ENCODE measurements at places on chromosomes 6 and 20.

GRCh38 chr6:33407132-33407718, 3.6 kb upstream of the PHF1 start:
- peak; percentile 65 for DNase-seq

- DNase-seq: peak; percentile 85
These were observed 4.0 kb upstream of the TUBB2B start for GRCh38 chr6:3231247-3232016.

DNA sequence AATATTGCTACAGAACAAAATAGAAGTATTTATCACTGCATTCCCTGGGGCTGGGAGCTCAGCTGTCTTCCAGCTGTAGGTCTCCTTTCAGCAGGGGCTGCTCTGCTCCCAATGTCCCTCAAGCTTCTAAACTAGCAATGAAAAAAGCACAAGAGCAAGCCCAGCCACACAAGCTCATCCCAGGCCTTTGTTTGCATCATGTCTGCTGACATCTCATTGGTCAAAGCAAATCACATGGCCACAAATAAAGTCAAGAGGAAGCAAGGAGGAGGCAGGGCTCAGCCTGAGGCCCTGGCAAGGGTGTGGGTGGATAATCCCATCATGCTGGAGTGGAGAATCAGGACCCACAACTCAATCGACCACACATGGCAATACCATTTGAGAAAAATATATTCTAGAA, 2.2 kb upstream of the BFSP1 start:
- peak; percentile 59 for DNase-seq

DNA sequence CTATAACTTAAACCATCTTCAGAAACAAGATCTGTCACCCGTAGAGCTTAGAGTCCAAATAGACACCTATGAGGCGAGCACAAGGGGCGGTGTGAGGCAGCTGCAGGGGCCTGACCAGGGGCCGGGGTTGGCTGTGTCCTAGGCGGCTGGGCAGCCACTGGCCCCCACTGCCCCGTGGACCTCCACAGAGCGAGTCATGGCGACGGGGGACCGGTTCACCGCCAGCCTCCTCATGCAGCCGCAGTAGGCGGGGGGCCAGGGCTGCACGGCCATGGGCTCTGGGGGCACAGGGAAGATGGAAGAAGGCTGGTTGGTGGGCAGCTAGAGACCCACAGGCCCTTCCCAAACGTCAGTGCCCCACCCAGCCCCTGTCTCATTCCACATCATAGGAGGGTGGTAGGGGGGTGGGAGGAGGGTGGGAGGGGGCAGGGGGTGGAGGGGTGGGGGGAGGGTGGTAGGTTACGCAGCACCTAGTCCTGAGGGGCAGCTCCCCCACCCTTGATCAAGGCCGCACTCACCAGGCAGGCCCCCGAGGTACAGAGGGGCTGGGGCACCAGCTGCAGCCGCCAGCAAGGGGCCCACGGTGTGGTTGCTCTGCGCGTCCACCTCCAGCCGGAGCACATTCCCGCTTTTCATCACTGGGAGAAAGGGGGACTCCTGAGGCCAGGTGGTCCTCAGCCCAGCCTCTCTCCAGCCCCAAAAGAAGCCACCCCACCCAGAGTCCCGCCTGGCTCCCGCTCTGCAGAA, 6.6 kb downstream of the ADRM1 start:
- DNase-seq: no peak

GRCh38 chr20:48139262-48140041, 354.2 kb upstream of the SULF2 start:
- no peak for DNase-seq

DNA sequence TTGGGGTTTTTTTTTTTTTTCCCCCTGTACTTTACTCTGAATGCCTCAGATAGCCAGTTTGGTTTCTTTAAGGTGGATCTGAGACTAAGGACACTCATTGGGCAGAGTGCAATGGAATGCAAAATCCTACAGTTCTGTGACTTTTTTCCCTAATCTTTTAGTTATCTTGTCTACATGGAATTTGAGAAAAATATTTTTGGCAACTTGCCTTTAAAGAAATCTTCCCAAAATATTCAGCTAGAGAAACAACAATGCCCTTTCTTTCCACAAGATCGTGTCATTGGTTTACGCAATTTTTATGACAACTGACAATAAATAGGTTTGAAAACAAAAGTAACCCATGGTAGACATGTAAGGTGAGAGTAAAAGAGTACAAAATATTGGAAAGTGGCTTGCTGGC, 171.7 kb upstream of the LAMP5 start:
- no peak for DNase-seq

DNA sequence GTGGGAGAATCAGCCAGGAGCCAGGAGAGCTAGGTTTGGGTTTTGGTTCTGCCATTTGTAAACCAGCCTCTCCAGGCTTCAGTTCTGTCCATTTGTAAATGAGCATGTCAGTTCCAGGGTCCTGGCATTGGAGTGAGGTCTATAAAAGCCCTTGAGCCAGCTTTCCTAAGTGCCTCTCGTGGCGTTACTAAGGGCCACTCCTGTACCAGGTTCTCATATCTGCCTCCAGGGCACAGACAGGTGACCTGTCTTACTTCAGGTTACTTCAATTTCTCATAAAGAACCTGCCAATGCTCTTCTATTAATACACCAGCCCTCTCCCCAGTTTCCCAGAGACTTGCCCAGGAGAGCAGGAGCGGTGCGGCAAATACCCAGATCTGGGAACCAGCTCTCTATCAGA, 101.9 kb downstream of the VEGFA start:
- no peak for DNase-seq

DNA sequence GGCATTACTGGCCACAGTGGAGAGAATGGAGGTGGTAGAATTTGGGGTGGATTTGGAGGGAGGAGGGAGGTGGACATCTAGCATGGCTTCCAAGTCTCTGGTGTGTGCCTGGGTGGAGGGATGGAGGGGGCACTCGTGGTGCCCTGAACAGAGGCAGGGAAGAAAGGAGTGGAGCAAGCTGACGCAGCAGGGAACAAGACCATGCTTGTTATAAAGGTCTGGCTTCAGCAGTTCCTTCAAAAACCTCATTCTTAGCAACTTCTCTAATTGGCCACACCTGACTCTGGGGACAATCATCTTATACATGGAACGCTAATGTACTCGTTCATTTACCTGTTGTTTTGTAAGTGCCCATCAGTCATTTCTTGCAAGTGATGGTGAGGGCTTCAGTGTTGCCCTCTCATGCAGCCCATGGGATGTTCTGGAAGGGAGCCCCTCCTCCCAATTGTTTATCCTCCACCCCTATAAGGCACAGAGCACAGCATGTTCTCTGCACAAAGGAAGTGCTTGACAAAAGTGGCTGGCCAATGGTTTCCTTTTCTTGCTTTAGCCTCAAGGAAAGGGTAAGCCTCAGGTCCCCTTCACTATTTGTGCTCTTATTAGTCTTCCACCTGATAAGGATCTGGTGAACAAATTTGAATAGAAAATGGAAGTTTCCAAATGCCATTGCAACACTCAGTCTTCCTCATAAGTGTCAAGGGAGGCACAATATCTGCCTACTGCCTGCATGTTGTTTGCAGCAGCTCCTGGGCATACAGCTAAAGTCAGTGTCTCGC, 39.3 kb downstream of the GFOD1 start:
- no peak for DNase-seq

- DNase-seq: no peak
These were observed 185.5 kb downstream of the CDH4 start for GRCh38 chr20:61437280-61438206.

DNA sequence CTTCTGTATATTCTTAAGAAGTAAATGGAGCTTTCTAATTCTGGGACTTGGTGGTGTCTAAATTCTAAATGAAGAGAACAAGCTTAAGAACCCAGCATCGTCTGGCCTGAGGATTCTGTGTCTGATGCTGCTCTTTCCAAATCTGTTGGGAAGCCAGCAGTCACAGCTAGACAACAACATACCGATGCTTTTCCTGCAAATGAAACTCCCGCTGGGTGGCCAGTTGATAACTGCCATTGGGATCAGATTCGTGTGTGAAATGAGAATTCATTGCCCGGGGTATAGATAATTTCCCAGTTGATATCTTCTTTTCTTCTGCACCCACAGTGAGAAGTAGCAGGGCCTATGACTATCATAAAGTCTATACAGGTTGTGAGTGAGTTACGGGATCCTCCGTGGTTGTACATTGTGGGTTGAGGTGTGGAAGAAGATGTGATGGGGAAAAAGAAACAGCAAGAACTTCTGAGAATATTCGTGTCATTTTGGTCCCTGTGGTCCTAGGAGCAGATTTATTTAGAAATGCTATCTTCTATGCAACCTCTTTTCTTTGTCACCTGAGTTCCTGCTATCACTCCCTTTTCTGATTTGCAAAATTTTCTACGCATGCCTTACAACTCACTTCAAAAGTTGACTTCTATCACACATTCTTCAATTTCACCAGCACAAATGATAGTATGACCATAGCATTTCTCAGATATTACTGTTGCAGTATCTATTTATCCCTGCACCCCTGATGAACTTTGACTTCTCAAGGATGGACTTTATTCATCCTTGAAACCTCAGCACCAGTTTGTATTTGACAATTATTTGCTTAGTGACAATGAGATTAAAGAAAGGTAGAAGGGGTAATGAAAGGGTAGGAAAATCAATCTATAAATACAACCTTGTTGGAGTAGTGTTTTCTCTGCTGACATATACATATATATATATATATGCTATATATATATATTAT, 10.4 kb downstream of the NOX3 start:
- DNase-seq: no peak

DNA sequence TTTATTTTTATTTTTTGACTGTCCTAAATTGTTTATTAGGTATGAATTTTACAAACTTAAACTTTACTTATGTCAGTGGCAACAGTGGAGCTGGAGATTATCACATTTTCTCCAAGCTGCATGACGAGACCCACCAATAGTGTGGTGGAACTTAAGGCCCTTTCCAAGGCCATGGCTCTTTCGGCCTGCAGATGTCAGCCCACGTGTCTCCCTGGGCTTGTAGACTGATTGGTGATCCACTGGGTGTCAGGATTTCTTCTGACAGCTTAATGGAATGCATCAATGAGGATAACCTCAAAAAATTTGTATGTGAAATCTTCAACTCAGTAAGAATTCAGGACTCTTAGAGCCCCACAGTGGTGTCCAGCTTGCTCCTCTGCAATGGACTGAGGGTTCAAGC, 32.3 kb upstream of the OVOL2 start:
- no peak for DNase-seq

GRCh38 chr6:166206510-166207283, 39.0 kb upstream of the TBXT start:
- DNase-seq: no peak

- no peak for DNase-seq
These were observed 82.1 kb downstream of the PREP start for GRCh38 chr6:105320765-105321164.

- DNase-seq: no peak
These were observed 6.5 kb upstream of the GATA5 start for GRCh38 chr20:62482146-62482809.

DNA sequence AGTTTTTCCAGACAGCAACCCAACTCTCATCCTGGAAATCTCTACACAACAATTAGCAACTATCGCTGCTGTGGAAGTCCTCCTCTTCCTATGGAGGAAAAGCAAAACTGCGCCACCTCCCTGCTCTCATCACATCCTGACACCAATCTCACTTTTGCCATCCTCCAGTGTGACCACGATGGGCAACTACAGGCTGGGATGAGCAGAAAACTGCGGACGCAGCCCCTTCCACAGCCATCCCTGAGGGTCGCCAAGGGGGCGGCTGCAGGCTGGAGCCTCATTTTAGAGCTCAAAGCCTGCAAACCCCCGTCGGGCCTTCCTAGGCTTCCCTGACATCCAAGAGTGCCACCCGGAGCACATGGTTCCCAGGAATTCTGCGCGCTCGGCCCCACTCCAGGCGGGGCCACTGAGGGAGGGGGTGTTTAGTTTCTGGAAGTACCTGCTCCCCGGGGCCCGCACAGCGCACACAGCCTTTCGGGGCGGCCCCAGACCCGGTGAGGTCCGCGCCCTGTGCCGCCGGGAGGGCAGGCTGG, 1.2 kb downstream of the TCFL5 start:
- peak; percentile 68 for DNase-seq

DNA sequence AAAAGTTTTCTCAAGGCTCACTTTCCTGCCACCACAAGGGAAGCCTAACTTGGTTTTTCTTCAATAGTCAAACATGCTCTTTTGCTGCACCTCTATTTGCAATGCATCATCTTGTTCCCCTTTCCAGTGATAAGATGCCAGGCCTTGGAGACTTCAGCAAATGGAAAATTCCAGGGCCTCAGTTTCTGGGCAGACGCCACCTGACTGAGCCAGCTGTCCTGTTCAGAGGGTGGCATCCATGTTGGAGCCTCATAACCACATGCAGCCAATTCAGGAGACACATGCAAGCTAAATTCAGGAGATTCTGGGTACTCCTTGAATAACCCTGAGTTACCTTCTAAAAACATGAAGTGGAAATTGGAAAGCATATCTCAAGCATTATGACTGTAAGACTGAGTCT, 285.6 kb upstream of the RNF24 start:
- no peak for DNase-seq

GRCh38 chr20:10185741-10186558, 32.7 kb upstream of the SNAP25 start:
- no peak for DNase-seq

DNA sequence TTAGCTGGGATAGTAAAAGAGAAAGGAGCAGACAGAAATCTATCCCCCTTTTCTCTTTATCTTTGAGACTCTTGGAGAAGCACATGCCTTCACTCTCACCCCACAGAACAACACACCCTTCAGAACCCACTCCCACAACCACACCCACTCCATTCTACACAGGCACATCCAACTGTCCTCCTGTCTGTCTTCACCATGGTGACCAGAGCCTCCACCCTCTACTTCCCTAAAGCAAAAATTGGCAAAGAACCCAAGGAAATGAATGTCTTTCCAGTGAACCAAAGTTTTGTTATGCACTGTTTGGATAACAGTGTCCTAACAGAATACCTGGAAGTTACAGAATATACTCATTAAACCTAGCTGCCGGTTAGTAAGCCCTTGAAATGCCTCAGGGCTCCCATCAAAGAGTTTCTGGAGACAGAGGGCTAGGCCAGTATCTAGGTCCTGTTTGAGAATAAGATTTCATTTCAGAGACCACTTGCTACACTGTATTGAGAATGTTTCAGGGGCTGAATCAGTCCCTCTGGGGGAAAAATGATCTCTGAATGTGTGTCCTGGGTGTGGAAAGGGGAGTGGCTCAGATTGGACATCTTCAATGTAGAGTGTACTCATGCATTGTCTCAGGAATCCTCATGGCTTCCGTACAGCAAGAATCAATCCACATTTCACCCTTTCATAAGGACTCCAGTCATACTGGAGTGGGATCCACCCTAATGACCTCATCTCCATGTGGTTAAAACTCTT, 101.1 kb downstream of the LY86 start:
- DNase-seq: peak; percentile 41

GRCh38 chr6:854406-855118, 161.6 kb upstream of the EXOC2 start:
- no peak for DNase-seq

- peak; percentile 3 for DNase-seq
These were observed 69.0 kb downstream of the AFG1L start for GRCh38 chr6:108363889-108364313.

All from ELR (cell line).